ENCODE measurements at places on chromosomes 1 and 21.

DNA sequence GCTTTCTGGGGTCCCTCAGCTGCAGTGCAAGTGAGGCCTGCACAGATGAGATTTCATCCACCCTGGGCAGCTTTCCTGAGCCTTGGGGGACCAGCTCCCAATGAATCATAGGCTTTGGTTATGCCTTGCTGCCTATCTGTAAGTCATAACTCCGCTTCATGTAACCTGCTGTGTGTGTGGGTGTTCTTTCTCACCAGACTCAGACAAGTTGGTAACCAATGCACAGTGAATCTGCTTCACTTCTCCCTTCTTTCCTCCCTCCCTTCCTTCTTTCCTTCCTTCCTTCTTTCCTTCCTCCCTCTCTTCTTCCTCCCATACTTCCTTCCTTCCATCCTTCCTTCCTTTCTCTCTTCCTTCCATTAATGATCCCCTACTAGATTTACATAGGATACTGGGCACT lies 34.4 kb upstream of the PSMB2 start:
- no peak for DNase-seq

- no peak for DNase-seq
These were observed 31.1 kb downstream of the ZC3H11B start for GRCh38 chr1:219581766-219582165.

DNA sequence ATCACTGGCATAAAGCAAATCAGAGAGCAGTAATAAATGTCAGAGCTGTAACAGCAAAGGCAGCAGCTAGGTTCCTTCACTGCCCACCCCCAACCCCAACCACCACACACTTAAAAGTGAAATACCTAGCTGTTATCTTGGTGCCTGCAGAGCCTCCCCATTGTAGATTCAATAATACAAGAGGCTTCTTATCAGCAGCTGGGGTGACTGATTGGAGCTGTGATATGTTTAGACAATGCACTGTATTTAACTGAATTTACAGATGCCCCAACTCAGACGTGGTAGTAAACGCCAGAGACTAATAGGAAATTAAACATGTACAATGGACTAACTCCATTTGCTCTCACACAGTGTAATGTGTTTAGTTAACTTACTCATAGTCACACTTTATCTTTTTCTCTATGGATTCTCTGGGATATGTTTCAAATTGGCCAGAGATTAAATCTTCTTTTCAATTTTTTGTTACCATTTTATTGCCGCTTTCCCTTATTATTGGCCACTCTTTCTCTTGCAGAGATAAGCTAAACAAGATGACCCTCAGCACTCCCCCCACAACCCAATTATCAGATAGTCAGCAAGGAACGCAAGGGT lies 117.1 kb downstream of the ESRRG start:
- DNase-seq = no peak

GRCh38 chr1:220879076-220879508 lies at the start of gene HLX:
Gene HLX (plus strand): TSS chr1:220879443. CDS start chr1:220879858, 415 bp downstream.
- DNase-seq = no peak

DNA sequence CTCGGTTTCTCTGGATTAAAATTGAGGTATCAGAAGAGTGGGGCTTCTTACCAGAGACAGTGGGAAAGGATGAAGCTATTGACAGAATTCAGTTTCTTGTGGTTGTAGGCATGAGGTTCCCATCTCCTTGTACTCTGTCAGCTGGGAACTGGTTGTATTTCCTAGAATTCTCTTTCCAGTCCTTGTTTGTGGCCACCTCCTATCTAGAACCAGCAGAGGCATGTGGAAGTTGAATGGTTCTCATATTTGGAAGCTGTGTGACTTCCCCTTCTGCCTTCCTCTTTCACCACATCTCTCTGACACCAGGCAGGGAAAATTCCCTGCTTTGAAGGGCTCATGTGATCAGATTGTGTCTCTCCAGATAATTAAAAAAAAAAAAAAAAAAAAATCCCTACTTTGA lies 457.7 kb upstream of the ADAMTS5 start:
- no peak for DNase-seq

- no peak for DNase-seq
These were observed 62.0 kb downstream of the KCNK1 start for GRCh38 chr1:233675893-233676292.

GRCh38 chr1:29391362-29391880 lies 155.1 kb downstream of the PTPRU start:
- DNase-seq = no peak

DNA sequence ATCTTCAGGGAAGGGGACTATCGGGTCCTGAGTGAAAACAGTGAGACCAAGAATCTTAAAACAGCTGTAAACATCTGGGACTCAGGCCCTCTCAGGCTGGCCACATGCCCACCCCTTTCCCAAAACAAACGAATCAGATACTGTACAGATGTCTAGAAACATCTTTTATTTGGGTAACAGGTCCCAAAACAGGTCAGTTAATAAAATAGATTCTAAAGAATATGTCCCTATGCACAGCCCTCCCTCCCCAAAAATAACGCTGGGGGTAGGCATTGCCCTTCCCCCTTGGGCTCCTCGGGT lies 499 bp upstream of the CRTC2 start:
- DNase-seq = no peak

DNA sequence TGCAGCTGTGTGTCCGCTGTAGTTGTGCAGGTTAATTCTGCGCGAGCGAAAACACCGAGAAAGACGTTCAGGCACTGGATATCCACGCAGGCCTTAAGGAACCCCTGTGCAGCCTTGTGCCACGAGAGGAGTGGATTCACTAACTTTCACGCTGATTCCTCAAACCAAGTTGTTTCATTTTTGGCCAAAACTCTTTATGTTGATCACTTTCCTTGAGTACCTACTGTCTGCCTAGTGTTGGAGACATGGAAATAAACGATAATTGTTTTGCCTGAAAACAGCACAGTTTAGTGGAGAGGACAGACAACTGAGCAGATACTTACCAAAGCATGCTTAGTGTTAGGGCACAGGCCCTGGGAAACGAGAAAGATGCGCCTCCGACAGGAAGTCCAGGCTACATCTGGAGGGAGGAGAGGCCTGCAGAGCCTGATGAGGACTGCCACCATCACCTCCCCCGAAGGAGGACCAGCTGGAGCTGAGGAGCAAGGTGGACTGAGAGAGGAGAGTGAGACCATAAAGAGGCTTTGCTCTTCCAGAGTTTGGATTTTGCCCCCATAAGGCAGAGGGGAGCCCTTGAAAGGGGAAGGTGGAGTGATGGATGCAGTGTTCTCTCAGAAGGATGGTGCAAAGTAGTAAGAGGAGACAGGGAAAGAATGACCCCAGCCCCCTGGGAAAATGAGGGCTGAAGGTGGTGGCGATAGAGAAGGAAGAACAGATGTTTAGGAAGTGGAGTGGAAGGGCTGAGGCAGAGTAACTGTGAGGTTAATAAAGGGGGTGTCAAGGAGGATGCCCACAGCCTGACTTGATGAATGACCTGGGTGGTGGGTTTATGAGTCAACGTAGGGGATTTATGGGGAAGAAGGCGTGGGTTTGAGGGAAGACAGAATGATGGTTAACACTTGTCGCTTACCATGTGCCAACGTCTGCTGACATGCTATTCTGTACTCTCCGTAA lies 956 bp upstream of the SCAF4 start:
- no peak for DNase-seq

DNA sequence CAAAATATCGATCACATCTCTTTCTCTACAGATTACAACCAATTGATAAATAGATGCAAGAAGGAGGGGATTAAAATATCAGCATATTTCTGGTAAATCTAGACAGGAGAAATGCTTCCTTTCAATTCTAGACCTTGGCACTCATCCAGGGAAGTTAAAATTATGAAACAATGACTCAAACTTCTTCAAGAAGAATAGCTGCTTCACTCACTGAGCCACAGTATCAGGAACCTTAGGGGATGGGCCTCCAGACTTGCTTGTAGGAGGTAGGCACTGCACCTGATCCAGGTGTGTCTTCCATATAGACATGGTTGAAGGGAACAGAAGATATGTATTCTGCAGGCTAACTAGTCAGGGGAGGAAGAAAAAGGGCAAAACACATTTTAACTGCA lies 9.8 kb downstream of the SLAMF7 start:
- no peak for DNase-seq

DNA sequence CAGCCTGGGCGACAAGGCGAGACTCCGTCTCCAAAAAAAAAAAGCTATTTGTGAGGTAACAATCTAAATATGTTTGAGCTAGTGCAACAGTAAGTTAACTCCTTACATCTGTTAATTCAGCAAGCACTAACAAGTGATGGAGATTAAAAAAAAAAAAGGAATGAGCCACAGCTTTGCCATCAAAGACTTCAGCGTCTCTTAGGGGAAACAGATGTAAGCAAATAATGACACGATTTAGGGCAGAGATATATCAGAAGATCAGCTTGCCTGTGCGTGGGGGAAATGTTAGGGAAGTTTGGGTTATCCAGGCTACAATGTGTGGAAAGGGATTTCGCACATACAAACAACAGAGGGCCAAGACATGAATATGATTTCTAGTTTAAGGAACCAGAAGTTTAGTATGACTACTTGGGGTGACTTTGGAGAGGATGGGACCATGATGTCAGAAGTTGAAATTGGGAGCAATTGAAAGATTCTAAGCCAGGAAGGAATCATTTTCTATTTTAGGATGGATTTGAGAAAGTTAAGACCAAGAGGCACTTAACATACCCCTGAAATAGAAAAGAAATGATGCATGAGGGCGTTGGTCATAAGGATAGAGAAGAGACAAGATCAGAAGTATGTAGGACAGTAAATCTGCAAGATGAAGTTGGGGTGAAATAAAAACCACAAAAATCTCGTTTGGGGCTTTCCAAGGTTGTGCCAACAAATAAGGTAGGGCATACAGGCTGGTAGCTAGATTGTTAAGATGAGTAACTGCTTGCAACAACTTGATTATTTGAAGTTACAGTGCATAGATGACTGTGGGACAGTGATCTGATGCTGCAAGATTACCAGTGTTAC lies 2.4 kb upstream of the BRWD1 start:
- DNase-seq = no peak

GRCh38 chr21:43768868-43769167 lies 7.3 kb downstream of the CSTB start:
- DNase-seq = no peak

- DNase-seq = no peak
These were observed 26.6 kb downstream of the DDAH1 start for GRCh38 chr1:85438353-85438752.

DNA sequence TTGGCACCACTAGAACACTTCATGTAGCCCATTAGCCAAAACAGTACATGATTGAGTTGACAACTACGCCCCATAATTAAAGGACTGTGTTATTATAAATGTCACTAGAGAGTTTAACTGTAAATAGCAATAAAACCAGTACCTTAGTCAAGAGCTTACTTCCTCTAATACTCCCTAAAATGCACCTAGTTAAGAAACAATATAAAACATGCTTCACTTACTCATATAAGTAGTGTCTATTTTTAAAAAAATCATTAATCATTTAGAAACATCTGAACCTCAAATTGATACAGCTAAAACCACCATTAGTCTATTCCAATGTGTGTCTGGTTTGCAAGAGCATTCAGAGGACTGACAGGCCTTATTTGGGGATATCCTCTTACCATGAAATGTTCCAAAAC lies 25.3 kb downstream of the PTP4A2 start:
- DNase-seq = no peak

DNA sequence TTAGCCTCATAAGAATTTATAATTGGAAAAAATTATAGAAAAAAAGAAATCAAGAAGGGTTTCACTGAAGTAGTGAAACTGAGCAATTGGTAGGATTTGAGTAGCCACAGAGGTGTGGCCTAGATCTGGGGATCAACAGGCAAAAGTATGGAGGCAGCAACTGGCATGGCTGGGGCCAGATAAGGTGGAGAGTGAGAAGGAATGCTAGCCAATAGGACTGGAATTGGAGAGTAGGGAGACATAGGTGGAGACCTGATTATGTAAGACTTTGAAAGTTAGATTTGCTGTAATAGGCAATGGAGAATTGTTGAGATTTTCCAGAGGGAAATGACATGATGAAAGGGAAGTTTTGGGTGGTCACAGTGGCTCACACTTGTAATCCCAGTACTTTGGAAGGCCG lies 24.6 kb upstream of the CGN start:
- DNase-seq = no peak

- DNase-seq = no peak
These were observed 10.9 kb downstream of the WNT4 start for GRCh38 chr1:22131875-22132486.

GRCh38 chr1:92949937-92950817 lies 11.1 kb downstream of the DIPK1A start:
- no peak for DNase-seq

DNA sequence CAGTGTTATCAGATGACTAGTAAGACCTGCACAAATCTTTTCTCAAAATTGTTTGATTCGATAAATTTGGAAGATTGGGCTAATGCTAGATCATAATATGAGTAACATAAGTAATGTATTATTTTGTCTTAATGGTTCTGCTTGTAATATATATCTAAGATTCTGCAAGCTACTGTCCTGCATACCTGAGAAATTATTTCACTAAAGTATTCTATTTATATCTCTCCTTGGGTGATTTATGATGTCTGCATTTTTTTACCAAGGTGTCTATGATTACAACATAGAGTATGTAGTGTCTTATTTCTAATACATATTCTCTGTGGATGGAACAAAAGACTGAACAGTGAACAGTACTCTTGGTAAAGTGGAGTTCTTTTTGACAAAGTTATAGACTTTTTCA lies 166.6 kb downstream of the CLEC20A start:
- no peak for DNase-seq

DNA sequence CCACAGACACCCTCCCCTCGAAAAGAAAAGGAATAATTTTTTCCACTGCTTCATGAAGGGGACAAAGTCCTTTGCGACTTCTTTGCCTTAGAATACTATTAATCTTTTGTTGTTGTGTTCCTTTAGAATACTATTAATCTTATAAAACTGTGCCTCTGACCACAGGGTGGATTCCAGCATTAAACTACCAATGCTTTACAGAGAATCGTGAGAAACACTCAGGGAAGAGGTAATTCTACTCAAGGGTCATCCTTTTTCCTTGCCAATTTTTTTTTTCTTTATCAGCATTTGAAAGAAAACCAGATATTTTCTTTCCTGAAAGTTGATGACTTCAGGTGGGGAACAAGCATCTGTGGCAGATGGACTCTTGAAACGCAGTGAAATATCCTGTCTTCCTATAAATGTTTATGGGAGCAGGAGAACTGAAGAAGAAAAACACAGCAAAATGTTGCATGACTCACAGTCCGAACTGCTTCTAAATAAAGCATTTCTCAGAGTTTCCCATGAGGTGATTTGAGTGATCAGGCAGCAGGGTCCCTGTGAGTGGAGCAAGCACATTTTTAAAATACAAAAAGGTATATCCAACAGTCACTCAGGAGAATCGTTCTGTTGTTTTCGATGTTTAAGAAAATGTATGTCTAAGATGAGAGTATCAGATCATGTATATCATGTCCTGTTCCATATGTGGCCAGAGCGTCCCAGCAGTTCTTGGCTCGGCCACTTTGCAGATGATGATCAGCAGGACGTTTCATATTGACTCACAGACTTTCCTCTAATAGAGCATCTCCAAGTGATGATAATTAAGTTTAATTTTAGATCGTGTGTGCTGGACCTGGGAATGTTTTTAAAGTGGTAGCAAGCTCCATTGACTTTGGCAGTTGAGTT lies 154.2 kb upstream of the RUNX1 start:
- DNase-seq = no peak

DNA sequence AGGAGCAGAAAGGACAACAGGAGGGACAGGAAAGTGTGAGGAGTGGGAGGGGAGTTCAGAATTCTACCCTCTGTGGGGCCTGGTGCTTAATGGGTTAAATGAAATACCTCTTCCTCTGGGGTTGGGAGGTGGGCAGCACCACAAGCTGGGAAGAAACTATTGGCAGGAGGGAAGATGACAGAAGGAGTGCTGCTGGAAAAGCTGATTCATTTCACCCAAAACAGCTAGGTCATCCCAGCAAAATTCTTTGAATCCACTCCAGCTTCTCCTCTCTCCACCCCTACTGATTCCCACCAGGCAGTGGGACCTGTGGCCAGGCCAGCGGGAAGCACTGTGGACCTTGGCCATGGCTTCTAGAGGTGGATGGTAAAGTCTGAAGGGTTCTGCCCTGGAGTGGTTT lies 12.8 kb downstream of the BCAN start:
- DNase-seq = no peak
